ENCODE measurements at places on chromosomes 3 and 15.
A peak's percentile ranks its signal among the peaks of the same experiment; 100 is the strongest.

DNA sequence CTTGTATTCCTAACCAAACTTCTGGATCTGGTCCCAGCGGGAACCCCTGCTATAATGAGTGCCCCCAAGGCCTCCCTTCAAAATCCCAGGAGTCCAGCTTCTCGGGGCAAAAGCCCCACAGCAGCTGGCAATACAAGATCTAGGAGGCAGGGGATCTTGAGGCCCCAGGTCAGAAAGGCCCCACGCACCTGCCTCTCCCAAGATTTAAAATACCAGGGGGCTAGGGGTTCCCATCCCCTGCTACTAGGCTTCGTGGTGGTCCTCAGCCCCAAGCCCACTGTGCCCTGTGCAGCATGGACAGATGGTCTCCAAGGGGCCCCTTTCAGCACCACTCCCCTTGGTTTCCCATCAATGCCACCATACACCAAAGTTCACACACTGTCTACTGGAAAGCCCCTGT lies 15.8 kb upstream of the CYP11A1 start:
- DNase-seq, result no peak

DNA sequence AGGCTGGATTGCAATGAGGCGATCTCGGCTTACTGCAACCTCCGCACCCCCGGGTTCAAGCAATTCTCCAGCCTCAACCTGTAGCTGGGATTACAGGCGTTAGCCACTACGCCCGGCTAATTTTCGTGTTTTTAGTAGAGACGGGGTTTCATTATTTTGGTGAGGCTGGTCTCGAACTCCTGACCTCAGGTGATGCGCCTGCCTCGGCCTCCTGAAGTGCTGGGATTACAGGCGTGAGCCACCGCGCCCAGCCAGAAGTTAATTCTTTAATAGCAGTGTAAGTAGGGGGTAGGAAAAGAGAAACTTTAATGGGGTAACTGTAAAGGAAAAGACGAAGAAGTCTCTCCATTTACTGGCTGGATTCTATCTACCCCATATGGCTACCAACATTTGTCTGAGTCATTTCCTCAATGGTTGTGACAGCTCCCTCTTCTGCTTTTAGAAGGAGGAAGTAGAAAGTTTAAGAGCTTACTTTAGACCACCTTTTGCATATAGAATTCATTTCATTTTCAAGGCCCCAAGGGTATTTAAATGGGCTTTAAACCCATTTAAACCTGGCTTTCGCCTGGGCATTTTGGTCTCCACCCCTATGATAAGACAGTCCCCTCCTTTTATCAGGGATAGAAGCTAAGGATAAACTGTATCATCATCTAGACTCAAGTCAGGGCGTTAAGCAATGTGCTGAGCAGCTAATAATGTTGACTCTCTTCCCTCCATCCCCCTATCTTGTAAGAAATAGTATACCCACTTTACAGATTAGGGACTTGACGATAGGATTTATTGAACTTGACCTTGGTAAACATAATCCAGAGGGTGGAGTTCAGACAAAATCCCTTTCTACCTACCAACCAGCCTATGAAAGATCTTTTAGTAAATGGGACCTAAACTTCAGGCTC lies 1.1 kb upstream of the CDV3 start:
- no peak for DNase-seq

GRCh38 chr3:145854499-145854898 lies 306.5 kb downstream of the PLOD2 start:
- no peak for DNase-seq

GRCh38 chr3:50632450-50632849 lies 15.5 kb downstream of the MAPKAPK3 start:
- peak; percentile 88 for DNase-seq

GRCh38 chr3:84140631-84141030 lies 818.2 kb upstream of the CADM2 start:
- DNase-seq, result no peak

GRCh38 chr3:39407259-39407629 lies 724 bp downstream of the RPSA start:
- DNase-seq, result no peak

GRCh38 chr3:9238721-9239295 lies 10.6 kb downstream of the SRGAP3 start:
- DNase-seq, result no peak

- no peak for DNase-seq
Measured at GRCh38 chr3:79040701-79041100, 727.1 kb downstream of the ROBO1 start.

DNA sequence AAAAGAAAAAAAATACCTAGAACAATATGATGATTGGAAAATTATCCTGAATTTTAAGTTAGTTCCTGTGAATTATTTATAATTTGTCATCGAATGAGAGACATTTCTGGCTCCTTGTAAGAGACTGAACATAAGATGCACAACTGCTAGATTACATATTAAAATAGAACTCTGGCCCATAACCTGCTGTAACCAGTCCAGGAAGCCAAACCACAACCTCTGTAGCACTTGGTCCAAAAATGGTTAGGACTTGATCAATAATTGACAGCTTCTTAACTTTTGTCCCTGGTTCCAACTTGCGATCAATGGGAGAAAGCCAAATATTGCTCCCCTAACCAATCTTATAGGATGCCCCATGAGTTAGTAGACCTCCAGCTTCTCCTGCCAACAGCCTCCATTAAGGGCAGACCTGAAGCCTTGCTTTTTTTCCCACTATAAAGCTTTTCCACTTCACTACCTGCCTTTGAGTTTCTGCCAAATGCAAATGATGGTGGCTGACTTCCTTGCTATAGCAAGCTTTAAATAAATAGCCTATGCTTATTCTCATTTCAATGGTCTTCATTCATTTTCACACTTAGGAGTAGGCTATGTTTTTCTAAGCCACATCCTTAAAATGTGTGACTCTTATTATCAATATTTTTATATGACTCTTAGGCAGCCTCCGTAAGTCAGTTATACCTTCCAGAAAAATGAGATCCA lies 224.0 kb upstream of the ARHGEF26 start:
- DNase-seq, result no peak

GRCh38 chr3:122916084-122916483 lies 111.5 kb downstream of the SEMA5B start:
- no peak for DNase-seq

GRCh38 chr3:49158103-49158709 lies 7.9 kb downstream of the CCDC71 start:
- DNase-seq, result peak; percentile 10

DNA sequence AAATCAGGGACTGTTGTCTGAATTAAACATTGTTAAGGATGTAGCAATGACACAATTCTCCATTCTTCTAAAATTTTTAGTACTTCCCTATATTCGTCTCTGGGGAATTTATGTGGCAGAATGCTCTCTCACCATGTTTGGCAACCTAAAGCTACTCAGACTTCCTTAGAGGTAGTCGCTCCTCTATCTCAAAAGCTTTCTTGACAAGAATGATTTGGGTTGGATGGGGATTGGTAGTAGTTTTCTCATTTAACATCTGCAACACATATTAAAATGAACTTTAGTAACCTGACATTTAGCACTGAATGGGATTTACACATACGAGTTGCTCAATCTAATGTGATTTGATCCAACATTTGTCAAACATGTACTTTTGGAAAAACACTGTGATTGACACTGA lies 233.3 kb downstream of the RBMS3 start:
- no peak for DNase-seq

- DNase-seq, result no peak
Measured at GRCh38 chr15:55124616-55125015, 72.1 kb downstream of the RSL24D1 start.

DNA sequence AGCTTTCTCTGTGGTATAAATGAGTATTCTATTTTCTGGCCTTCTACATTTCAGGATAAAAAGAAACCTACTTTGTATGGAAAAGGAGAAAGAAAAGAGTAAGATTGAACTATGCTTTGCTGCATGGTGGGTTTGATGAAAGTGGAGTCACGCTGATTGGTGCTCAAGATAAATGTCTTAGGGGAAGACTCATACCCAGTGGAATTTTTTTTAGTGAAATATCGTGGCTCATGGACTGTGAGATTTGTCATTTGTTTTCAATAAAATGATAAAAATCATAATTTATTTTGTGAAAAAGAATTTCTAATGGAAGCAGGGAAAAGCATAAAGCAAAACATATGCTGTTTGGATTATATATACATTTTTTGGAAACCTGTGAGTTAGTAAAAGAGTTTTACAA lies 292.5 kb downstream of the ZPLD1 start:
- DNase-seq, result no peak

GRCh38 chr15:69154078-69154477 lies 6.4 kb upstream of the GLCE start:
- DNase-seq, result no peak

- no peak for DNase-seq
Measured at GRCh38 chr3:36380221-36381031, at the start of gene STAC. TSS of gene STAC (plus strand) at chr3:36380504. CDS start at chr3:36380644, 140 bp downstream.

Data from GF-D8 (cell line).